ENCODE measurements at places on chromosomes 2 and 18.
A peak's percentile ranks its signal among the peaks of the same experiment; 100 is the strongest.

- DNase-seq: no peak
Measured at GRCh38 chr2:173989884-173990215, 24.7 kb upstream of the SP3 start.

GRCh38 chr18:4605212-4605611 is 150.1 kb upstream of the DLGAP1 start:
- no peak for DNase-seq

GRCh38 chr18:48263914-48264902 is 145.0 kb downstream of the ZBTB7C start:
- DNase-seq: no peak

- DNase-seq: peak; percentile 91
Measured at GRCh38 chr2:24984912-24985311, 13.2 kb upstream of the DNAJC27 start.

DNA sequence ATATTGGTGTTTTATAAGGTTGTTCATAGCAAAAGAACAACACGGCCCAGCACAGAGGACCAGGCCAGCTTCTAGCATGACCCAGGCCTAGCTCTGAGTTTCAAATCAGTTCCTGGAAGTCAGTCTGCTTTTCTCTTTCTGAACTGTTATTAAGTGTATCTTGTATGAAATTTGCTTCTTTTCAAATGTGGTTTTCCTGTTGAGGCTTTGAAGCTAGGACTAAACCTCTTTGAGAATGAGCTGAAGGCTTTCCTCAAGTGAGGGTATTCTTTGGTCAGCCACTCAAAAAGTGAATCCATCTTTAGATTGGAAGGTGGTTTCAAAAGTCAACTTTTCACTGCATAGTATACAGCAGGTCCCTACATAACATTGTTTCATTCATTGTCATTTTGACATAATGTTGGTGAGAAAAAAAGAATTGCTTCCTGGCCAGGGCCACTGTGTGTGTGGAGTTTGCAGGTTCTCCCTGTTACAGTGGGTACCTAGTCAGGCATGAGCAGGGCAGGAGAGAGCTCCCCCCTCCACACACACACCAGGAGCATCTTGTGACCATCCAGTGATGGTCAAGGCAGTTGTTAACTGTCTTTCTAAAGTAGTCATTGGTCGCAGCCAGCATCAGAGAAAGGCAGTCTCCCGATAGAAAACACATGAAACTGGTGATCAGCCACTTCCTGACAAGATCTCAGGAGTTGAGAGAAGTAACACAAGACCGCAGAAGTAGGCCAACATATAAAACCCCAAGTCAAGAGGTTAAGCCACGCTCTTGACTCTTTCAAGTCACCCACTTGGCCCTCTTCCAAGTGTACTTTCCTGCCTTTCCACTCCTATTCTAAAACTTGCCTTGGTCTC is 6.7 kb upstream of the ACAA2 start:
- no peak for DNase-seq

- no peak for DNase-seq
Measured at GRCh38 chr2:234044157-234044556, 6.3 kb upstream of the SPP2 start.

- no peak for DNase-seq
Measured at GRCh38 chr2:42360493-42360889, 526 bp downstream of the COX7A2L start.

DNA sequence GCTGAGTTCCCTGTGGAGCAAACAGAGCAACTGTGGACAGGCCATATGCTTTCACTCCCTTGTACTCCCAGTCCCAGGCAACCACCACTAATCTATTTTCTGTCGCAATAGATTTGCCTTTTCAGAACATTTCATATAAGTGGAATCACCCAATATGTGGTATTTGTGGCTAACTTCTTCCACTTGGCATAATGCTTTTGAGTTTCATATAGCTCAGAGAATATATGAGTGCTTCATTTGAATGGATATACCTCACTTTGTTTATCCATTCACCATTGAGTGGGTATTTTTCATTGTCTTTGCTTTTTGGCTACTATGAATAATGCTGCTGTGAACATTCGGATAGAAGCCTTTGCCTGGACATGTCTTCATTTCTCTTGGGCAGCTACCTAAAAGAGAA is 151.9 kb downstream of the CERS6 start:
- no peak for DNase-seq

DNA sequence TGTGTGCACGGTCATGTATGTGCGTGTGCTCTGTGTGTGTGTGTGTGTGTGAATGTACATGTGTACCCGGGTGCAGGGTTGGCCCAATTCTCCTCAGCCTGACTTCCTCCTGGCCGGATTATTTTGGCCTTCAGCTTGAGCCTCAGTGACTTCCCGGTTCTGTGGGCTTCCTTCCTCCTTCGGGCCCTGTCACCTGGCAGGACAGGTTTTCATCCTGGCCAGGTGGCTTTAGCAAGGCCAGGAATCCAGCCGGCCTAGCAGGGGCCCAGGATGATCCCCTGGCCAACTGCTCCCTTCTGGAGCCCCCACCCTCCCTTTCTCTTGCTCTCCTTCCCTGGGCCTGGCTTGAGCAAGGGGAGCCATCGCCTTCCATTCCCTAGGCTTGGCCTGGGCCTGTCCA is 140.5 kb downstream of the INHBB start:
- DNase-seq: no peak

GRCh38 chr2:70498528-70498927 is 55.1 kb downstream of the TGFA start:
- no peak for DNase-seq

GRCh38 chr2:67295851-67296250 is 101.3 kb upstream of the ETAA1 start:
- DNase-seq: no peak

DNA sequence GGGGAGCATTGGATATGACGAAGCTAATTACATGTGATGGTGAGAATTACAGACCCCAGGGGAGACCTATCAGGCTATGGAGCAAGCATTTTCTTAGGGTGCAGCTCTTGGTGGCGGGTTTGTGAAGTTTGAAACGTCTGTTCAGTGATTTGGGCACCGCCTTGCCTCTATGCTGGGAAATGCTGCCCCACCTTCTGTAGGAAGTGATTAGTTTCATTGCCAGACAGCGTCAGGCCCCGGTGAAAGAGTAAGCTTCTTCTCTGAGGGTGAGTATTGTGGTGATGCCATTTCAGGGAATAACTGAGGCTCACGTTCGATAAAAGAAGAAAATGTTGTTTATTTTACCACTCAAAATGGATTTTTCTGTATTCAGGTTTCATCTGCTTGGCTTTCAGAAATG is 186.2 kb upstream of the CDH2 start:
- DNase-seq: no peak

DNA sequence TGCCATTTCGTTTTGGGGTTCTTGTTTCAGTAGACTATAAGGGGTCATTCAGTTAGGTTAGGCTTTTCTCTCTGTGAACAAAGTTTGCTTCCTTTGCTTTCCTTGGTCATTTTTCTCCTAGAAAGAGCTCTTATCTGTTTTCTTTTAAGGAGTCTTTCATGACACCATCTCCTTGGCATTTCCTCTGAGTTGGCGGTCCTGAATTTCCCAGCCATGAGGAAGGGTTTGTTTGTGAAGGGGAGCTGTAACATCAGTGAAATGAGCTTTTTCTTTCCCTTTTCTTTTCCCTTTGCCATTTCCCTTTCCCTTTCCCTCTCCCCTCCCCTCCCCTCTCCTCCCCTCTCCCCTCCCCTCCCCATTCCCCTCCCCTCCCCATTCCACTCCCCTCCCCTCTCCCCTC is 61.7 kb downstream of the MAP4K4 start:
- no peak for DNase-seq
